ENCODE measurements at places on chromosomes 6 and 20.
A peak's percentile ranks its signal among the peaks of the same experiment; 100 is the strongest.

DNA sequence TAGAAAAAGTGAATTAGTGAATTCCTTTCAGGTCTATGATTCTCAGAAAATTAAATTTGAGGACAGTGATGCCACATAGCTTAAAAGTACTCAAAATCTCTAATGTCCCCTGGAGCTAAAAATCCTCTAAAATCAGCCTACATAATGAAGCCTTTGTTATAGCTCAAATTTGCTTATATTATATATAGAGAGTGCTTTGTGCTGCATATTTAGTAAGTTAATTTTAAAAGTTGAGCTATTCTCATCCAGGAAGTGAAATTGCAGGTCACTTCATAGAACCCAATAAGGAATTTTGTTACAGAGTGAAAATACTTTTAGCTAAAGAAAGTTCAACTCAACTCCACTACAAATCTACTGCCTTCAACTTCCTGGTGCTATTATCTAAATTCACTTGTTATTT is 507.5 kb upstream of the MAP3K7 start:
- no peak for DNase-seq

DNA sequence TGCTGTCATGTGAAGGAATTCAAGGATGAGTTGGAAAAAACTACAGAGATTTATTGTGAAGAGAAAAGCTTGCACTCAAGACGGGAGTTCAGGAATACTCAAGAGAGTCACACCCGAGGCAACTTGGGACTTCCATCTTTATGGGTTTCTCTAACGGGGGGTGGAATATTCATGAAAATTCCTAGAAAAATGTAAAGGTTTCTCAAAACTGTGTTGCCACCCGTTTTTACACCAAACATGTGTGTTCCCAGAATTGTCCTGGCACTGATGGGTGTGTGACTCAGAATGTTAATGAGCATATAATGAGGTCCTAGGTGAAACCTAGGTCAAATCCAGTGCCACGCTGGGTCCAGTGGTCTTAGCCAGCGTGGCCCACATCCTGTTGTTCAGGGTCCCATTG is 381.5 kb downstream of the CDH26 start:
- DNase-seq, result no peak

- no peak for DNase-seq
Observed at GRCh38 chr20:23201658-23202057, 115.5 kb upstream of the CD93 start.

DNA sequence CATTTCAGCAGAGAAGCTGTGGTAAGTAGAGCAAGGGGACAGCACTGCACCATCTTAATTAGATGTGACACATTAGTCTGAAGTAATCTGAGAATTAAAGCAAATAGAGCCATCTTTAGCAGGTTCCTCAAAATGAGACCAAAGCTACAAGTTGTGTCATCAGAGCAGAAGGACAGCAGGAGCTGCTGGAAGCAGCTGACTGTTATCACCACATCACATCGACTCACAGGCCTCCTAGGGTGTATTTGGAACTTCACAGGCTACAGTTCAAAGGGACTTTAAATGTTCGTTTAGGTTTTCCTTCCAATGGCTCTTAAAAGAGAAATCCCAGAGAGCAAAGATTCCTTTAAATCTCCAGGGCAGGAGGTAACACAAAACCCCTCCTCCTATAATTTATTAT is 69.5 kb downstream of the LCA5 start:
- DNase-seq, result no peak

GRCh38 chr20:23050847-23051627 is 1.6 kb upstream of the THBD start:
- peak; percentile 53 for DNase-seq

DNA sequence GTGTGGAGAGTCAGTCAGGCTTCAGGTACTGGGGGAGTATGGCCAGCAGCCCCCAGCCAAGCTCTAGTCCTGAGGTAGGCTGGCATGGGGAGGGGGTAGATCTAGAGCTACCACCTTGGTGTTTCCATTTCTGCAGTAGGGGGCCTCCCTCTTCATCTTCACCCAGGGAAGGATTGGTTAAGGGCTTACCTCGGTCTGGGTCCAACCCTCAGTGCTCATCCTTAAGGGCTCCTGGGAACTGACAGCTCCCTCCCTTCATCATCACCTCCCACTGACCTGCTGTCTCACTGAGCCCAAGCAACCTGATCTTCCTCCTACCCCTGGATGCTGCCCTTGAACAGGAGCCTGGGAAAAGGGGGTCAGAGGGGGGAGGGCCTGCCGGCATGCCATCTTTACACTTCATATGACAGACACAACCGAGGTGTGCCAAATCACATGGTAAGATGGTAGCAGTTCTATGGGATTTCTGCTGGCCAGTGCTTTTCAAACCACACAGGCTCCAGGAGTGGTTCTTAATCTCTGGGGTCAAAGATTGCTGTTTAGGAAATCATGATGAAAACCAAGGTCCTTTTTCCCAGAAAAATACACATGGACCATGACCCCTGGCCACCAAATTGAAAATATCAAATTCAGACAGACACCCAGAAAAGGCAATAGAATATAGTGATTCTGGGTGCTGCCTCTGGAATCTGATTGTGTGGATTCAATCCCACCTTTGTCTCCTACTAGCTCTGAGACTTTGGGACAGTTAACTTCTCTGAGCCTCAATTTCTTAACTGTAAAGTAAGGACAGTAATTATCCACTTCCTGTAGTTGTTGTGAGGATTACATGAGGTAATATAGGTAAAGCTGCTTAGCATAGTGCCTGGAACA is 3.0 kb downstream of the TP53INP2 start:
- no peak for DNase-seq

DNA sequence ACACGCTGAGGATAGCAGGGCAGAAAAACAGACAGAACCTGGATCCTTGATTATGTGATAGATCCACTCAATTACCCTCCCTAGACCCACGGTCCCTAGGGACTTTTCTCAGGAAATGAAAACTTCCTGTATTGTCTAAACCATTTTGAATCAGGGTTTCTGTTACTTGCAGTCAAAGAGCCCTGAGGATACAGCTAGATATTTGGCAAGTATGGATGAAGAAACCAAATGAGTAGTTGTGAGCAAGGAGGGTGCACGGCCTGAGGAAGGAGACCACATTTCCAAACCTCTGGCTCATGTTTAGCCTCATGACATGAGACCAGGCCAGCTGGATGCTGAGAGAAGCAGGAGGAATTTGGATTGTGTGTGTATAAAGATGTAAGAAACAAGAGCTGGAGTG is 91.6 kb downstream of the MRPL14 start:
- DNase-seq, result no peak

DNA sequence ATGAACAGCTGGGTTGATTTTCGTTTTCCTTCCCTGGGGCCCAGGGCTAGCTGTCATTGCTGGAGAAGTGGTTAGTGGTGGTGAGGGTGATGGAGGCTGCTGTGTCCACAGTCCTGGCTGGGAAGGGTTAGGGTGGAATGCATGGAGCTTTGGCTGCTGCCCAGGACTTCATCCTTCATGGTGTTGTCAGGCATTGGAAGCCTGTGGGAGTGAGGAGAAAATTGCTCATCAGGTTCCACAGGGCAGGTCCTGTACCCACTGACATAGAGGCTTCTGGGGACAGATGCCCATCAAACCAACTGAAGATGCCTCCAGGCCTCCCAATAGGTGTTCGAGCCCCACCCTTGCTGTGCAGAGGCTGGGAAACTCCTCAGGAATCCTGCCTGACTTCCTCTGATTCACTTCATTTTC is 262.4 kb upstream of the SUPT3H start:
- no peak for DNase-seq

GRCh38 chr6:19440531-19440930 is 396.6 kb upstream of the ID4 start:
- DNase-seq, result no peak

- DNase-seq, result no peak
Observed at GRCh38 chr20:38211200-38212097, 46.4 kb upstream of the TGM2 start.

DNA sequence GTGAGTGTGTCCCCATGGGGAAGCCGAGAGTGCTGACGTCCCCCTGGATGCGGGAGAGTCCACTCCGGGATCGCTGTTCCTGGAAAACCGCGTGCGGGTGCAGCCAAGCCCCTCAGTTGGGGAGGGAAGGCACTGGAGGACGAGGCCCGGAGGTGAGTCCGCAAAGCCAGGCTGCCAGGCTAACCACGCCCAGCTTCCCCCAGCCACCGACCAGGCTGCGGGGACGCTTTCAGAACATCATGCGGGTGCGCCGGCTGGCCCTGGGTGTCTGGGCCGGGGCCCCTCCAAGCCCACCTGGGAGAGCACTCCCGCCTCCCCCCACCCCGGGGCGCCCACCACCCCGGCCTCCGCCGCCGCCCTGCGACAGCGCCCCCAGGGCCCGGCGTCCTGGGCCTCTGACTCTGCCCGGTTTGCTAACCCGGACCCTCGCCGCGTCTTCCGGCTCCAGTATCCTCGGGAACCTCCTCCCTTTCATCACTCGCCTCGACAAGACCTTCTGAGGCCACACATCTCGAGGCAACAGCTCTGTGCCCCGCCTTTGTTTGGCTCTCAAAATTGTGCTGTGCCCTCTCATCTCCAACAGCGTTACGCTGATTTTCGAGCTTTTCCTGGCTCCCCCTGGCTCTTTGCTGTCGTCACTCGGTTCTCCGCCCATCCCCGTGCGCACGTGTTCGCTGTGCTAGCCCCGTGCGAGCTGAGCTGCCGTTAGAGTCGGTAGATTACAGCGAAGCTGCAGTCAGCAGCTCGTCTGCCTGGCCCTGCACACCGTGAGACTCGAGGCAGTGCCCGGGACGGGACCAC is 47.1 kb upstream of the ENTPD6 start:
- peak; percentile 61 for DNase-seq

GRCh38 chr6:3517350-3517749 is 60.5 kb upstream of the SLC22A23 start:
- no peak for DNase-seq
